Ascending aorta (tissue), 2 donors: ENCODE measurements at places on chromosomes 3 and 15. TPM values are rescaled to one million over a fixed set of nuclear protein-coding genes. Genes with fewer than 3 reads are reported as not detected.

DNA sequence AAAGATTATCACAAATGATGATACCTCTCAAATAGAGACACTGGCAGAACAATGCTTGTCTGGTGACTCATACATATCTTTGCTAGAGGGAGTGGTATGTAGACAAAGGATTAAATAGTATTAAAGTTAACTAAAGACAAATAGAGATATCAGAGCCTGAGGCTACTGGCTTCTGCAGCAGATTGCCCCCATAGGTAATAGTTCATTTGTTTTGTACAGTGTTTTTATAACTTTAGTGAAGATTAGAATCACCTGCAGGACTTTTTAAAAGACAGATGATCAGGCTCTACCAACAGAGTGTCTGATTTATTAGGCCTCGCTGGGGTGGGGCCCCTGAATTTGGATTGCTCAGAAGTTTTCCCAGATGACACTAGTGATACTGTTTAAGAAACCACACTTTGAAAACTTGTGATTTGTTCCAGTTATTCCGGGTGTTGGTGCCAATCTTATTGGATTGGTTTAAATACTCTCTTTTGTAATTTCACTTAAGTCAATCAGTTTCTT is 96.4 kb downstream of the NAALADL2 start:
- no peaks in the 10 kb centered on the region for H3K36me3 ChIP-seq
- no peaks in the 10 kb centered on the region for H3K27me3 ChIP-seq
- no peak overlapping the region for H3K27ac ChIP-seq
- H3K4me1 ChIP-seq, result peaks cover 20% of the 10 kb centered on the region

DNA sequence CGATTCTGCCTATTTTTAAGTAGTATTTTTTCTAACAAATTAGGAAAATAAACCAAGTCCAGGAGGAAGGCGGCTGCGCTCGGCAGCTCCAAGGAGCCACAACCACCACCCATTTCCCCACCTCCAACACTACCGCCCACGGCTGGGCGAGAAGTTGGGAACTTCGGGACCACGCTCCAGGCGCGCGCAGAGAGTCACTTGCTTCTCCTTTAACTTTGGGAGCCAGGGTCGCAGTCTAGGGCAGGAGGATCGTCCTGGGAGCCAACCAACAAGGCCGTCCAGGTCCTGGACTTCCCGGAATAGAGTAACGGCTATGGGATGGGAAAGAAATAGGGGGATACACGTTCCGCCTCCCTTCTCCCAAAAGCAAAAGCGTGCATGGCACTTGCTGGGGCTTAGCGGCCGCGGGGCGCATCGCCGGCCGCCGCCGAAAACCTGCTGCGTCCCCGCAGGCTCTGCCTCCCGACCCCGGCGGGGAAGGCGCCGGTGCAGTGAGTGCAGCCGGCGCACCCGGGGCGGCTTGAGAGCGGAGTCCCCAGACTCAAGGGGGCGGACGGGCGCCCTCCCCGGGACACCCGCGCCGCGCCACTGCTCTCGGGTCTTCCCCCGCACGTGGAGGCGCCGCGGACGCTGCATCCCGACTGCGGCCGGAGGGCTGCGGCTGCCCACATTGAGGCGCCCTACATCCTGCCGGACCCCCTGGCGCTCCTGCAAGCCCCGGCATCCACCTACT is 699 bp downstream of the MEGF11 start:
- no peaks in the 10 kb centered on the region for H3K36me3 ChIP-seq
- H3K4me1 ChIP-seq, result peaks cover 20% of the 10 kb centered on the region
- no peak for DNase-seq
- peak overlapping the region; percentile 54 for H3K4me3 ChIP-seq
- no peak overlapping the region for H3K27ac ChIP-seq

GRCh38 chr3:174322789-174323188 is 536.3 kb upstream of the NAALADL2 start:
- no peak for DNase-seq
- H3K27me3 ChIP-seq, result no peaks in the 10 kb centered on the region
- no peak overlapping the region for H3K27ac ChIP-seq
- H3K36me3 ChIP-seq, result no peaks in the 10 kb centered on the region

GRCh38 chr15:100899601-100900000 is 19.6 kb upstream of the LRRK1 start:
- no peak overlapping the region for H3K4me3 ChIP-seq
- H3K27me3 ChIP-seq, result no peaks in the 10 kb centered on the region
- peaks cover 23% of the 10 kb centered on the region for H3K4me1 ChIP-seq
- no peaks in the 10 kb centered on the region for H3K36me3 ChIP-seq
- no peak overlapping the region for H3K27ac ChIP-seq
- DNase-seq, result peak; percentile 22

GRCh38 chr3:129942296-129942695 is 32.2 kb upstream of the TRH start:
- no peaks in the 10 kb centered on the region for H3K4me1 ChIP-seq
- H3K27ac ChIP-seq, result no peak overlapping the region
- H3K36me3 ChIP-seq, result no peaks in the 10 kb centered on the region
- no peak for DNase-seq
- H3K4me3 ChIP-seq, result no peak overlapping the region

GRCh38 chr3:80983753-80984152 is 777.7 kb downstream of the GBE1 start:
- no peak overlapping the region for H3K4me3 ChIP-seq
- H3K27me3 ChIP-seq, result no peaks in the 10 kb centered on the region
- no peak for DNase-seq

DNA sequence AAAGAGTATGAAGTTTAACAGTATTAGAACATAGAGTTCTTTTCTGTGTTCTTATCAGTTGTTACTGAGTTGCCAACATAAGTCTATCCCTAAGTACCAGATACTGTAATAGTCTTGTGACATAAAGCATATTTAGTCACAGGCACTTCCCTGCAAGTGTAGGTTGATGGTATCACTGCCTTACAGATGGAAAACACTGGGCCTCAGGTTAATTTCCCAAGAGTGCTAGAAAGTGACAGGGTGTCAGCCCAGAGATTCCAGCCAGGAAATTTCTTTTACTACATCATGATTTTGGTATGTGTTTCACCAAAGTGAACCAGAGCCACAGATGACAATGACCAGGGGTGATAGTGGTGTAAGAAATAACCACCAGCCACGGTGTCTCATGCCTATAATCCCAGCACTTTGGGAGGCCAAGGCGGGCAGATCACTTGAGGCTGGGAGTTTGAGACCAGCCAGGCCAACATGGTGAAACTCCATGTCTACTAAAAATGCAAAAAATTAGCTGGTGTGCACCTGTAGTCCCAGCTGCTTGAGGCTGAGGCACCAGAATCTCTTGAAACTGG is 3.2 kb downstream of the EIF1B start:
- peaks cover 13% of the 10 kb centered on the region for H3K36me3 ChIP-seq
- peak overlapping the region; percentile 44 for H3K27ac ChIP-seq
- no peak for DNase-seq
- H3K27me3 ChIP-seq, result no peaks in the 10 kb centered on the region
- H3K4me1 ChIP-seq, result peaks cover 4% of the 10 kb centered on the region

- no peak for DNase-seq
- no peak overlapping the region for H3K4me3 ChIP-seq
- H3K27ac ChIP-seq, result no peak overlapping the region
- no peaks in the 10 kb centered on the region for H3K27me3 ChIP-seq
- H3K36me3 ChIP-seq, result no peaks in the 10 kb centered on the region
These were observed 8.1 kb upstream of the MUC13 start for GRCh38 chr3:124942613-124943012.

- no peaks in the 10 kb centered on the region for H3K36me3 ChIP-seq
- no peaks in the 10 kb centered on the region for H3K4me1 ChIP-seq
- H3K27me3 ChIP-seq, result no peaks in the 10 kb centered on the region
- no peak overlapping the region for H3K27ac ChIP-seq
- DNase-seq, result no peak
These were observed 32.3 kb upstream of the BNIP2 start for GRCh38 chr15:59721411-59721810.

- H3K27ac ChIP-seq, result no peak overlapping the region
- no peak for DNase-seq
- H3K4me3 ChIP-seq, result no peak overlapping the region
- no peaks in the 10 kb centered on the region for H3K27me3 ChIP-seq
- H3K4me1 ChIP-seq, result no peaks in the 10 kb centered on the region
These were observed 81.2 kb upstream of the ABHD17C start for GRCh38 chr15:80613762-80614365.

Gene CLDN18
- 0.11 TPM for total RNA-seq

Gene EPHB3
- 1.2 TPM for total RNA-seq

Gene NR1I2
- total RNA-seq, result not detected

Gene MRAS
- 24.5 TPM for total RNA-seq

Gene COLQ
- total RNA-seq, result 4.6 TPM

Gene ZNF80
- total RNA-seq, result 23.7 TPM

Gene CHCHD4
- total RNA-seq, result 1.9 TPM

Gene PLA1A
- total RNA-seq, result 15.0 TPM

Gene GOLGA8Q
- total RNA-seq, result not detected

Gene CCNB2
- total RNA-seq, result not detected
